ENCODE measurements at places on chromosomes 5 and 9.

DNA sequence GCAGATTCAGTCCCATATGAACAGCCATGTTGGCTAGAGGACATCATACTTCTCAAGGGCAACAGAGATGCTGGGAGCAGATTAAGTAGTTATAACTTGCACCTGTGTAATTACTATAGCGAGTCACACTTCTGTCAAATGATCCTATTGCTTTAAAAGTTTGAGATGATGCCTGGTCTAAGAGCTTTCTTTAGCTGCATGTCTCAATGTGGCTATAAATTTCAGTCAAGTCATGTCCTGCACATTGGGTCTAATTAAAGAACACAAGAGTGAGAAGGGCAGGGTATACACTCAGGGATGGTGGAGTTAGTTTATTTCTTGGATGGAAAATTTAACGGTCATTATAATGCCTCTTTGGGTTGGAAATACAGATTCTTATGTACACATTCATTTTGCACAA lies 557.3 kb downstream of the RAB3C start:
- DNase-seq, result no peak

DNA sequence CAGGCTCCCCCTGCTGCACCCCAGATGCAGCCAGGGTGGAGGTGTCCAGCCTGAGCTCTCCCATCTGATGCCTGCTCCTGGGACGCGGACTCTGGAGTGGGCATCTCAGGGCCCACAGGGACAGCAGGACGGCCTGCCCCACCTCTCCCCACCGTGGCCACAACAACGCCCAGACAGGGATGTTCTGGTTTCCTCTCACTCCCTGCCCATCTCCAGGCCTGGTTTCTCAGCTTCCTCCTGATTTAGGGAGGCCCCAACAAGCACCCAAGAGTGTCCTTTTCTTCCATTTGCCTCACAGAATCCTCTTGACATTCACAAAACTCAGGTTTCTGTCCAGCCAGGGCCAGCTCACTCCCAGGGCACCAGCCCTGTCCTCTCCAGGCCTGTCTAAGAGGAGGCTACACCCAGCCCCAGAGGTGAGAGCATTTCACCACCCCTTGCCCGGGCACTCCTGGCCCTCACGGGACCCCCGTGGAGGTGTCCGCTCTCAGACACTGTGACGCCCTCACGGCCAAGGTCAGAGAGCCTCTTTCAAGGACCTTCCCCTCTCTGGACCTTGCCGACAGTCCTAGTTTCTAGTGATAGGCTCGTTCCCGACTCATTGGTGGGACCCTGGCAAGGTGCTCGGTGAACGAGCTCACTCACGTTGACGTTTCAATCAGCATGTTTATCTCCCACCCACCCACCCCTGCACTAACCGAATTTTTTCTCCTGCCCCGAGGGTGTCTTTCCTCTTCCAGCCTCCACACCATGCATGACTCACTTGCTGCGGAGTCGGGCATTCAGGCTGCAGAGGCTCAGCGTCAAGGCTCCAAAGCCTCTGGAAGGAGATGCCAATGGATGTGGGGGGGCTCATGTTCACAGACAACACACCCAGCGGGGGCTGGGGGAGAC lies 62.0 kb upstream of the UNC5A start:
- DNase-seq, result no peak

- no peak for DNase-seq
Measured at GRCh38 chr5:2149195-2149539, 266.4 kb upstream of the IRX4 start.

GRCh38 chr5:140292212-140293036 lies 10.5 kb downstream of the PFDN1 start:
- DNase-seq, result no peak

DNA sequence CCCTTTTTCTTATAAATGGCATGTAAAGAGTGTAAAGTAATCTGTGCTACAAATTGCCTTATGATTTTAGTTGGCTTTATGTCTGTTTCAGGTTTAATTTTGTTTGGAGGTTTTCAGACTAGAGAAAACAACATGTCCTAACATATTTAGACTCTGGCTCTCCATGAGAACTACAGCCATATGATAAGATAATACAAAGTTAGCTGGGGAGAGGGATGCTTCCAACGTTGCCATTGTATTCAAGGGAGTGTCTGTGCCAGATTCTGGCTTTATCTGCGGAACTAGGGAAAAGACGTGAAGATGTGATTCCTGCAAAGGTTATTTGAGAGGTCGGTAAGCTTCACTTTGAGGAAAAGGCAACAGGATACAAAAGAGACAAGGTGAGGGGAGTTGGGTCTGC lies 140.0 kb upstream of the OTULINL start:
- DNase-seq, result no peak

DNA sequence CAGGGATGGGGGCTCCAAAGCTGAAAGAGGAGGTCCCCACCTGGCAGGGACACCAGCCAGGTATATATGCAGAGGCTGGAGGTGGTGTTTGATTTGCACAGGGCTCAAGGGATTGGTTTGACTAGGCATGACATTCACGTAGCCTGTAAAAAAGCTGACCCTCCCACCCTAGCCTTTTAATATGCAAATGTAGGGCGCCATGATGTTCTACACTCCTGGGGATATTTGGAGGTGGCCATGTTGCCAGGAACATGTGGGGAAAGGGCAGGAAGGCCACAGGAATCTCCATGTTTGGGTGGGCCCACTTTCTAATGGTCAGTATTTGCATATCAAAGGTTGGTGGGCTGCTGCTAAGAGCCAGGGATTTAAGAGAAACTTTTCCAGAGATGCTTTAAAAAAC lies 12.0 kb upstream of the THG1L start:
- DNase-seq, result no peak

- DNase-seq, result no peak
Measured at GRCh38 chr9:137163365-137163715, 6.5 kb downstream of the LRRC26 start.

- DNase-seq, result no peak
Measured at GRCh38 chr5:171660434-171660833, 125.2 kb upstream of the SMIM23 start.

- DNase-seq, result no peak
Measured at GRCh38 chr5:156677963-156678362, 172.1 kb upstream of the PPP1R2B start.
